ENCODE measurements at places on chromosomes 6 and 20.

DNA sequence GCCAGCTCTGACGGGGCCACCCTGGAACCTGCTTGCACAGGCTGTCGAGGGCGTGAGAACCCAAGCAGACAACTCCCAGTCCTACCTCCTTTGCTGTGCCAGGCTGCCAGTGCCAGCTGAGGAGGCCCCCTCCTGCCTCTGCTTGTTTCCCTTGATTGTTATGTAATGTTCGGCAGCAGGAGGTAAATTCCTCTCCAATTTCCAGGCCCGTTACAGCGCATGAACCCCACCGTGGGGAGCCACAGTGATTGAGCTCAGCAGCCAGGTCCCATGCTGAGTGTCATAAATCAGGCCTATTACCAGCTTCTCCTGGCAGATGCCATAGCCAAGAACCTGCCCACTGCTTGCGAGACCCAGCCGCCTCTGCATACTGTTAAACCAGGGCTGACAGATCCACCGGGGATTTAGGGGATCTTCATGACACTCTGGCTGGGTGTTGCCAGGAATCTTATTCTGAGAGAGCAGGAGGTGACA is 320.5 kb downstream of the DHX35 start:
- peak; percentile 61 for DNase-seq

GRCh38 chr6:157831018-157831369 is 7.9 kb downstream of the SNX9 start:
- no peak for DNase-seq

GRCh38 chr6:157097255-157097955 is 225.9 kb downstream of the TMEM242 start:
- peak; percentile 48 for DNase-seq

DNA sequence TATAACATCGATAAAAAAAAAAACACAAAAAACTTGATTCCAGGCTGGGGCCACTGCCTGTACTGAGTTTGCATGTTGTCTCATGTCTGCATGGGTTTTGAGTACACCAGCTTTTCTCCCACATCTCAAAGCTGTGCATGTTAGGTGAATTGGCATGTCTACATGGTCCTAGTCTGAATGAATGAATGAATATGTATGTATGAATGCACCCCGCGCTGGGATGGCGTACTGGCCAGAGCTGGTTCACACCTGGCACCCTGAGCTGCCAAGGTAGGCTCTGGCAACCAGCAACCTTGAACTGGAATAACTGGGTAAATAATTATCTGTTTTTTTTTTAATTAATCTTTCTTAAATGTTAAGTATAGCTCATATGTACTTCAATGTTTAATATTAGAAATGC is 131.0 kb downstream of the MAN1A1 start:
- DNase-seq = no peak

DNA sequence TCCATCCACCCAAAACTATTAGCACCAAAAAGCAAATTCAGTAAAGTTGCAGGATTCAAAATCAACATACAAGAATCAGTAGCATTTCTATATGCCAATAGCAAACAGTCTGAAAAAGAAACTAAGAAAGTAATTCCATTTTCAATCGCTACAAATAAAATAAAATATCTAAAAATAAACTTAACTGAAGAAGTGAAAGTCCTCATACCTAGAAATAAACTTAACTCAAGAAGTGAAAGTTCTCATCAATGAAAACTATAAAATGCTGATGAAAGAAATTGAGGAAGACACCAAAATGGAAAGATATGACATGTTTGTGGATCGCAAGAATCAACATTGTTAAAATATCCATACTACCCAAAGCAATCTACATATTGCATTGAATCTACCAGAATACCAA is 103.0 kb upstream of the ARID1B start:
- DNase-seq = no peak

GRCh38 chr20:25205277-25206062 is 10.0 kb downstream of the ENTPD6 start:
- DNase-seq = no peak

- no peak for DNase-seq
Measured at GRCh38 chr6:44072452-44072958, 54.7 kb downstream of the MRPL14 start.

DNA sequence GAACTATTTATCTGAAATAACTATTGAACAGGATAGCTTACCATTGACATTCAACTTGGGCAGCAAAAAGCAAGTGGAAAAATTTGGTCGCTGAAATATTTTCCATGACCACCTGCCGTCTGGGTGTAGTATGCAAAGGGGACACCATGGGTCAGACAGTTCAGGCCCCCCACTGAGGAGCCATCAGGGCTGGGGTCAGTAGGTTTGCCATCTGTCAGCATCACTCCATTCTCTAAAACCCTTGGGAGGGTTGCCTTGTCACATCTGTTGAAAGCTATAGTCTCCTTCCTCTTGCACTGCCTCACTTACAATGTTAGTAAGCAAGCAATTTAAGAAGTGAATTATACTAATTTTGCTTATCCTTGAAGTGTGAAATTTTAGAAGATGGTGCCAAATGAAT is 44.9 kb downstream of the NRN1 start:
- no peak for DNase-seq

GRCh38 chr6:169907419-169908115 is 156.1 kb downstream of the ERMARD start:
- DNase-seq = no peak

Measured in NCI-H2227 treated with DMSO at 0.1 percent for 48 hours (cell line).